ENCODE measurements at places on chromosomes 6 and 20.

DNA sequence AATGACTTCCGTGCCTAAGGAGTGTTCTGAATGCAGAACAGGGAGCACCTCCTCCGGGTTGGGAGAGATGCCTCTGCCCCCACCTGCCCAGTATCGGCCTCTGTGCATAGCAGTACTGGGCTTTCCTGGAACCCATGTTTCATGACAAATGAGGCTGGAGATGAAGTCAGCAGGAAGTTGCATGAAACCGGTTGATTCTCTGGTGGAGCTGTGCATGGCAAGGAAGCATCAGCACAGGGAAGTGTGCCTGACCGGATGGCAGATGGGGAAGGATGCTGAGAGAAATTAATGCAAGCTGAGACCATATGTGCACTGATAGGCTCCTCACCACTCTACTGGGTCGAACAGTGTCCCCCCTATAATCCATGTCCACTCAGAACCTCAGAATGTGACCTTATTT, 155.5 kb downstream of the CDH26 start:
- no peak for DNase-seq

GRCh38 chr6:130908188-130908587, 81.0 kb downstream of the SMLR1 start:
- DNase-seq = no peak

GRCh38 chr6:89787660-89788328, 31.8 kb downstream of the MDN1 start:
- DNase-seq = no peak

- DNase-seq = no peak
These were observed 83.1 kb downstream of the PTCHD4 start for GRCh38 chr6:48027704-48028435.

DNA sequence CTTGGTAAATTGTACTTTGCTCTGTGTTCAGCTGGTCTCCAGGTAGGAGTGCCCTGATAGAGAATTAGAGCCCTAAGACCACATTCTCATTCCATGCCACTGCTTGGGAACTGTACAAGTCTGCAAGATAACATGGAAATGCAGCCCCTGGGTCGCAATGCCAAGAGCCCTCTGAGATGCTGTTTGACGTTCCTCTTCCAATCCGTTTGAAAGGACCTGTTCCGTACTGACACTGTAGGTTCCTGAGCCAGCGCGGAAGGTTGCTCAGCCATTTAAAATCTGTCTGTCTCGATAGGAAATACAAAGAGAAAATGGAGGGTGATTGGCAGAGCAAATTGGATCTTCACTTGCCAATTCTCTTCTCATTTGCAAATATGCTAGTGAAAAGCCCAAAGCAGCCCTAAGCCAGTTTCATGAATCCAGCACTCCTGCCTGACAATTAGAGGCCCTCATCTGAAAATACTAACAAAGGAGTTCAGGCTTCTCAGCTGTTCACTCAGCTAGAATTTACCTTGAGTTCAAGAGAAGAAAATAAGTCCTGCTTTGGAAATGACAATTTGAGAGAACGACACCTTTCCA, 100.6 kb upstream of the AFDN start:
- no peak for DNase-seq

- no peak for DNase-seq
These were observed 92.0 kb upstream of the TMEM181 start for GRCh38 chr6:158467923-158468322.

DNA sequence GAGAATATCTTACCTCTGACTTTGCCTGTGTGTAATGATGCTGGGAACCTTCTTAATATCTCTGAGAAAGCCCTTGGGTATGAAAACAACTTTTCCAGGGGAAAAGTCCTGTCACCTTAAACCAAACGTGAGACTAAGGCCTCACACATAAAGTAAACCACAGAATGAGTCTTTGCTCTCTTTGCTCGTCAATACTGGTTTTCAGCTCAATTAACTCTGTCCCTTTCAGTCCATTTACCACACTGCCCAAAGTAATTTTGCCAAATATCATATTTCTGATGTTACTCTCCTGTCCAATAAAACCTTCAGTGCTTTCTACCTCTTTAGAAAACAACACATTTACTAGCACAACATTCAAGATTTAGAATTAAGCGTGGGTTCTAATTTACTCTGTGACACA, 100.5 kb upstream of the HMGCLL1 start:
- no peak for DNase-seq

DNA sequence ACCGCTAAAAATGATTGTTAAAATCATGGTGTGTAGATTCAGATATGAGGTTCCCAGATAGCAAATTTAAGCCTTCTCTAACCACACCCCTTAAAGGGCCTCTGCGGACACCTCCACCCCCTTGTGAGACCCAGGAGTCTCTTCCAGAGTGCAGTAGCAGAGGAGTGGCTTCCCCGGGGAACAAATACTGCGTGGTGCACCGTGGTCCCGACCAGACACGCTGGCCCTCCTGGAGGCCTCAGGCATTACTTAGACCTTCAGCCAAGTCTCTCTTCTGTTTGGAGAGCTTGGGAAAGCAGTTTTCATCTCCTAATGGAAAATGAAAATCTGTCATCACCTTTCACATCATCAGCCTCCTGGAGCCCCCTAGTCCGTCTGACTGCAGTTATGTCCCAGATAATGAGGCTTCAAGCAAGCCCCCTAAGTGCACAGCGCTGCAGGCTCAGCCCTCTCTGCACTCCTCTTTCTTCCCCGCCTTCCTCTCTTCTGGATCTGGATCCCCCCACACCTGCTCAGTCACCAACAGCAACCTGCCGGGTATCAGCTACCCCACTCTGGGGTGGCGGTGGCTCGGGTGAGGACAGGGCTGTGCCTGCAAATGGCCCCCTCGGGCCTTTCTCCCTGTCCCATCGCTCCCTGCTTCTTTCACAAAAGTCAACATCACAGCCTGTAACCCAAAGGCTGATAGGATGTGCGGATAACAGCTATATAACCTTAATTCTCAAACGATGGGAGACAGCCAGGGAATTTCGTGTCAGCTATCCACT, 58.8 kb upstream of the TAGAP start:
- DNase-seq = no peak

DNA sequence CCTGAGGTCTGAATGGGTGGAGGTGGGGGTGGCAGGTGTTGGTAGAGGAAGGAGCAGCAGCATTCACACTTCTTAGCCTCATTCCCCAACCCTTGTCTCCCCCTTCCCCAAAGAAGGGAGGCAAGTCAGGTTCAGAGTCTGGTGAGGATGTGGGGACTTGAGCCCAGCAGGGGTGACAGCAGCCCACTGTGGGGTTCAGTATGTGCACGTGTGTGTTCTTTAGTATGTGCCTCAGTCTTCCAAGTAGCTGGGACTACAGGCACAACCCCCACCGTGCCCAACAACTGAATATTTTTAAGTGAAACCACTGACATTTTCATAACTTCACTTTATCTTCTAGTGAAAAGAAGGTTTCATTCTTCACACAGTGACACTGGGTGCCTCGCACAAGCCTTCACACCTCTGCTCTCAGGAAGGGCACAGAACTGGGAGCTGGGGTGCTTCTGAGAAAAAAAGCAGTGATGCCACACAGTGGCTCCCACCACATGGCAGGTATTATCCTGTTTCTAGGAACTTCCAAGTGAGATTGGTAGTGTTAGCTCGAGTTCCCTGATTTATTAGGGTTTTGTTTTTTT, 33.4 kb upstream of the PRELID3B start:
- DNase-seq = no peak

Measured in A172 (cell line).